ENCODE measurements at places on chromosomes 11 and 22.

DNA sequence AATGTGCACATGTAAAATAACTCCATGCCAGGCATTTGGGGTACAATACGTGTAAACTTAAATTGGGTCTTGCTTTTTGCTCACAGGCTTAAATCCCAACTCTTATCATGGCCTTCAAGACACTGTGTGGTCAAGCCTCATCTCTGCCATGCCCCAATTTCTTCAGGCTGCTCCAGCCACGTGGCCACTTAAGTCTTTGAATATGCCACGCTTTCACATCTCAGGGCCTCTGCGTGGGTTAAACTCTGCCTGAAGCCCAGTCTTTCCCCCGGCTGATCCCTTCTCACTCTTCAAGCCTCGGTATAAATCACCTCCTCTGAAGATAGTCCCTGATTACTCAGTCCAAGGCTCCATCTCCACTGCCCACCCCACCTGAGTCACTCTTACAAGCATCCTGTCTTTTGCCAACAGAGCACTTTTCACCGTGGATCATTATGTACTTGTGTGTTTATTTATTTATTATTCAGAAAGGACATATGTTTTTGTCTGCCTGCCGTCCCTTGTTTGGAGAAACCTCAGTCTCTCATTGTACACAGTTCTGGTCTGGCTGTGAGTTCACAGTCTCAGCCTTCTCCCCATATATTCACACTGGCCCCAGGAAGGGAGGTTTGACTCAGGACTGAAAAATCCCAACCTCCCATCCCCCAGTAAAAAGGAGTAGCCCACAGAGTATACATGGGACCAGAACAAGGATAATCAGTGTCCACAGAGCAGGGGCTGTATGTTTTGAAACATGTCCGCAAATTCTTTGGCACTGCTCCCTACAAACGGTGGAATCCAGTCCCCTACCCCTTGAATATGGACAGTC is 344.7 kb downstream of the MN1 start:
- DNase-seq, result peak; percentile 98

GRCh38 chr11:16791191-16791961 is 52.9 kb downstream of the C11orf58 start:
- peak; percentile 94 for DNase-seq

- DNase-seq, result no peak
These were observed 1.3 kb downstream of the OR56A5 start for GRCh38 chr11:5966958-5967357.

DNA sequence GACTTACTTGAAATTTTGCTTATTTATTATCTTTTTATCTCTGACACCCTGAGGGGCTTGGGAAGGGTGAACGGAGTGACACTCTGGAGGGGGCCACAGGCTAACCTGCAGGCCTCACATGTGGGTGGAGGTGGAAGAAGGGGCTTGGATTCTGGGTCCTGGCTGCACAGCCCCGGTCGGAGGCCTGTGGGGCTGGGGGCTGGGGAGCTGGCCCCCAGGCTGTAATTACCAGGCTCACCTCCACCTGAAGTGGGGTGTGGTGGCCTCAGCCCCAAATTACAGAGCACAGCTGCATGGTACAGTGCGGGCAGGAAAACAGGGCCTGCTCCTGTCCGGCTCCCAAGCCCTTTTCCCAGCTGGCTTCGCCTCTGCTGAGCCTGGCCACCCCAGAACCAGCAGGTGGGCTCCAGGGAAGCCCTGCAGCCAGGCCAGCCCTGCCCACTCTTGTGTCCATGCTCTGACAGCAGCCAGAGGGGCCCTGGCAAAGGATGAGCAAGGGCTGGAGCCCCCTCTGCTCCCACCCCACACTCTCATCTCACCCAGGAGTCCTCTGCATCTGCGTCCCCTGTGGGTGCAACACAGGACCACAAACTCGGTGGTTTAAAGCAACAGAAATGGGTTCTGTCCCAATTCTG is 48.0 kb downstream of the IGF2 start:
- DNase-seq, result no peak

DNA sequence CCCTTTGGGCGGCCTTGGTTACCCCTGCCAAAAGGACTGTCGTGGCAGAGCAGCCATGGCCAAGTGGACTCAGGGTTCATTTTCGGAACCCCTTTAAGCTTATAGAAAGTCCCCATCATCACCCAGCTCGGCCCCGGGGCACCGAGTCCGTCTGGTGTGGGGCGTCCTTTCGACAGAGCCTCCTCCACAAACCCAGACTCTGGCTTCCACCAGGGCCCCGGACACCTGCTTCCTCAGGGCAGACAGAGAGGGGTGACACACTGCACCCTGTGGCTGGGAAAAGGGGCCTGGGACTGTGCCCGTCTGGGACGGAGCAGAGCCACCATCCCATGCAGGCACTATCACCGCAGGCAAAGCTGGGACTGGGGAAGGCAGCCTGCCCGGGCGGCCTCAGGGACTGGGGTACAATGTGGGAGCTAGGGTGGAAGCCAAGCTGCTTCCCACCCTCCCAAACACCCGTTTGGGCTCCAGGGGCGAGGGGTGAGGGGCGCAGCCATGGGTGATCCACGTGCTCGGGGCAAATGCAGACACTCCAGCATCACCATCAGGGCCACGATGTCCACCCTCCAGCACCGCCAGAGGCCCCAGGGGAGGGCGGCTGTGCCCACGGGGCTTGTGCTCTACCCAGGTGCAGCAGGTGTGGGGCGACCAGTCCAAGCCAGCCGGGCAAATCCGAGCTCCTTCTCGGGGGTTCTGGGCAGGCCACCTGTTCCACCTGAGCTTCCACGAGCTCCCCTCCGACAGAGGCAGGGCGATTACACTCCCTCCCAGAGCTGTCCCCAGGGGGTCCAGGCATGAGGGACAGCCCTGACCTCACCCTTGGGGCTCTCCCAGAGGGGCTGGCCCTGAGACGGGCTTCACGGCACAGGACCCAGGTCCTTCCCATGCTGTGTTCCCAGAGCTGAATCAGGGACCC is 11.7 kb upstream of the MRPL23 start:
- no peak for DNase-seq

GRCh38 chr11:26522912-26523610 is 49.0 kb downstream of the MUC15 start:
- peak; percentile 16 for DNase-seq

DNA sequence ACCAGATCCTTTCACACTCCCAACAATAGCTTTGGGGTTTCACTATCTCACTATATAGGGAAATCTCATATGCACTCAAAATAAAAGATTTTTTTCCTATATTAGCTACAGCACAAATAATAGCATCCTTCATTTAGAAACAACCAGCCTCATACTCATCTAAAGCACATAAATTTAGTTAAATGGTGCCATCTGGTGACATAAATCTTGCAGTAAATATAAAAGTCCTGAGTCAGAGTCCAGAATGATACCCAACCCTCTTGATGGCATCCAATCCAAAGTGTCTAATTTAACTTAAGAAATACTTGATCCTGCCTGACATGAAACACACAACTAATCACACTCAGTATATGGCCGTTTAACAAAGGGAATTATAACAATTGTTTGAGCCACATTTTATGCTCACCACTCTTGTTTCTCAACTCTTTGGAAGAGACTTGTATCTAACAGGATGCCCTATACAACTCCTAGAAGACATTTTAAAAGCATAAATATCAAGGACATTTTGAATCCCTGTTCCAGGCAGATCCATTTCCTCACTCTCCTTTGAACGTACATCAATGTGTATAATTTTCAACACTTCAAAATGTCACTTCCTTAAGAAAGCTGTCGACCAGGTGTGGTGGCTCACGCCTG is 36.2 kb downstream of the DLG2 start:
- DNase-seq, result peak; percentile 63

DNA sequence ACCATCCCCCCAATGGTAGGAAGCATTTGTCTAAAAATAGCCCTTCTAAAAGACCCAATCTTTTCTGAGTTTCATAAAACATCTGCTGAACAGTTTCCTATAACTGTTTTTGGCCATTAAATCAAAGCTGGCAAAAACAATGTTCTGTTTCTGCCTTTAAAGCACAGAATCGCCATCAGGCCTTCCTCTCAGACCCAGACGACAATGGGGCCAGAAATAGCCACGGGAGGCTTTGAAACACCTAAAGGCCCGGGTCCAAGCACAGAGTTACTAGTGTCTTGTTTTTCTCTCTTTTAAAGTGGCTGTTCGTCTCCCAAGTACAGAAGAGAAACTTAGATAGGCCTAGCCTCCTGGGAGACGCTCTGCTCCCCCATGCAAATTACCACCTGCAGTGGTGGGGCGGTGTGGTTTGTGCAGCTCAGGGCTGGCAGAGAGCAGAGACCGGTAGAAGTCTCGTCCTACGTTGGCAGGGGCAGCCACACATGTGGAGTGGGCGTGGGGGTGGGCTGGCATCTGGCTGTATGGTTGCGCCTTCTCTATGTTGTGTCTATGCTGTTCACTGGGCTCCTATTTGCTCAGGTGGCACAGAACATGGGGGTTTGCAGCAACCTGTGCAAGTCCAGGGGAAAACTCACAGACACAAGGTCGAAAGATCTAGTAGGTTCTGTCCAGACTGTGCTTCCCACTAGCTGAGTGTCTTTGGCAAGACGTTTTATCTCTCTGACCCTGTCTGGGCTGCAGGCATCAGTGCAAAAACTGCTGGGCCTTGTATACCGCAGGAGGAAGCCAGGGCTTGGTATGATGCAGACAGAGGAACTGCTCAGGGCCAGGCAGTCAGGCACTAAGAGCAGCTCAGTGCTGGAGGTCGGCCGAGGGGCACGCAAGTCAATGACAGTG is 23.6 kb upstream of the ETS1 start:
- no peak for DNase-seq

DNA sequence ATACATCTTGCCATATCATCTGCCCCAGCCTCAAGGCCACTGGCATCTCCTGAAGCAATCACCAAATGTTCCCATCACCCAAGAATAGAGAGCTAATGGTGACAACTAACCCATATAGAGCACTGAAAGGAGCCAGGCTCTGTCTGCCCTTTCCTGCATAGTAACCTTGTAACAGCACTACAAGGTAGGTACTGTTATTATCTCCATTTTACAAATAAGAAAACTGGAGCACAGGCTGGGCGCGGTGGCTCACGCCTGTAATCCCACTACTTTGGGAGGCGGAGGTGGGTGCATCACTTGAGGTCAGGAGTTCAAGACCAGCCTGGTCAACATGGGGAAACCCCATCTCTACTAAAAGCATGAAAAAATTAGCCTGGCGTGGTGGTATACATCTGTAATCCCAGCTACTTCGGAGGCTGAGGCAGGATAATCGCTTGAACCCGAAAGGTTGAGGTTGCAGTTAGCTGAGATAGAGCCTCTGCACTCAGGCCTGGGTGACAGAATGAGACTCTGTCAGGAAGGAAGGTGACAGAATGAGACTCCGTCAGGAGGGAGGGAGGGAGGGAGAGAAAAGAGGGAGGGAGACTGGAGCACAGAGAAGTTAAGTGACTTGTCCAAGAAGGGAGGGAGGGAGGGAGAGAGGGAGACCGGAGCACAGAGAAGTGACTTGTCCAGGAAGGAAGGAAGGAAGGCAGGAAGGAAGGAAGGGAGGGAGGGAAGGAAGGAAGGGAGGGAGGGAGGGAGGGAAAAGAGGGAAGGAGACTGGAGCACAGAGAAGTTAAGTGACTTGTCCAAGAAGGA is 2.2 kb downstream of the SLC35F2 start:
- DNase-seq, result no peak

DNA sequence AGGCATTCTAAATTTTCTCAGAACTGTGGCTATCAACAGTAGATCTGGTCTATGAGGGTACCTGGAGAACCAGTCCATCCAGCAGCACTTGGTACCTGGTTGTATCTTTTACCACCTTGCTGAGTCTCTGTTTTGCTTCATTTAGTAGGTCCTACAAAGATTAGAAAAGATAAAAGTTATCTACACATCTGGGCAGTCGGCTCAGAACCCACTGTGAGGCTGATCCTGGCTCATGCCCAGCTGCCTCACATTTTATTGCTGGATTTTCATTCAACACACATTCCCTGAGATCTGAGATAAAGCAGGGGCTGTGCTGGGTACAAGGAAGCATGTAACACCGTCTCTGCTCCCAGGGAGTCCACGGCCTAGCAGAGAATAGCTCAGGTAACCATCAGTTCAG is 27.5 kb downstream of the ATP6V1E1 start:
- DNase-seq, result no peak

- DNase-seq, result no peak
These were observed 47.8 kb downstream of the FLRT1 start for GRCh38 chr11:64083398-64084080.

- no peak for DNase-seq
These were observed 118.9 kb downstream of the MRTFA start for GRCh38 chr22:40517631-40518030.

GRCh38 chr11:64121663-64122410 is 44.1 kb downstream of the MACROD1 start:
- DNase-seq, result peak; percentile 94

DNA sequence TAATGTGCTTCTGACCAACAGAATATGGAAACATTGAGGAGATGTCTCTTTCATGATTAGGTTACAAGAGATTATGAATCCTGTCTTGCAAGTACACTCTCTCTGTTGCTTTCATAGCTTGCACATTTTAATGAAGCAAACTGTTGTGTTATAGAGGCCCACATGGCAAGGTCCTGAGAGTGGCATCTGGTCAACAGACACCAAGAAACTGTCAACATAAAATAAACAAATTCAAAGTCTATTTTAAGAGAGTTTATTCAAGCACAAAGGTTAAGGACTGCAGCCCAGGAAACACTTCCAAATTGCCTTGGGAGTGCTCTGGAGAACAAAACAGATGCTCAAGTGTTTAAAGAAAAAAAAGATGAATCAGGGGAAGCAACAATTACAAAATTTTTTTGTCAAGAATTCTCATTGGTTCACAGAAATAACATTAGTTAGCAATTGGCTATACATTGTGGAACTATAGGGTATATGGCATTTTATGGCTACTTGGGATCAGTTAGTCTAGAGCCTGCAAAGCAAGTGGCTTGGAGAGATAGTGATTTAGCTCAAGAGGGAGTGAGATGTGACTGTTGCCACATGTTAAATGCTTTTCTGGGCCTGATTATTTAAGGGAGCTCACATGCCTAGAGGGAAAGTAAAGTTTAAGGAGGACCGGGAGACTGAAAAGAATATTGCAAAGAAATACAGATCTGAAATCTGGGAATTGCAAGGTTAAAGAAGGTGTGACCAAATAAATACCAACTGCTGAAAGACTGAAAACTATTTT is 54.6 kb downstream of the CTSC start:
- DNase-seq, result no peak

- no peak for DNase-seq
These were observed 85.2 kb upstream of the ARHGAP20 start for GRCh38 chr11:110797453-110797852.

- DNase-seq, result no peak
These were observed 24.5 kb upstream of the CSTF3 start for GRCh38 chr11:33185756-33186155.

DNA sequence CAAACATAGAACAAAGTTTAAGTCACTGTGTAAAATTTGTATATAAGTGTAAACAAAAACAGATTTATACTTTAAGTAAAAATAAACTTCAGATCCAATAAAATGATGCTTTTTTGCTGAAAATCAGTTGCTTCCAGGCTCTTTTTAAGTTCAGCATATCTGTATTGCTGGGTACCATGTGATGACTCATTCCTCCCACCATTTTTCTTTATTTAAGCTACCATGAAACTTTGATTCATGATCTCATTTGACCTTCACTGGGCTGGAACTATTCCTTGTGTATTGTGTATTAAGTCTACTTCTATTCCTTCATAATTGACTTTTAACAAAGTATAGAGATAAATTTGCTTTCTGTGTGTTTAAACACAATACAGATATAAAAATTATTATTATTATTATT is 46.3 kb upstream of the RRM1 start:
- no peak for DNase-seq

- DNase-seq, result no peak
These were observed 56.2 kb upstream of the CLDN5 start for GRCh38 chr22:19580291-19580890.

- peak; percentile 44 for DNase-seq
These were observed 311.8 kb downstream of the SBF2 start for GRCh38 chr11:9982127-9982795.

Measured in ELR (cell line).